Psoas muscle (tissue), 8 donors: ENCODE measurements at places on chromosomes 13 and 19. TPM values are rescaled to one million over a fixed set of nuclear protein-coding genes. Genes with fewer than 3 reads are reported as not detected.

DNA sequence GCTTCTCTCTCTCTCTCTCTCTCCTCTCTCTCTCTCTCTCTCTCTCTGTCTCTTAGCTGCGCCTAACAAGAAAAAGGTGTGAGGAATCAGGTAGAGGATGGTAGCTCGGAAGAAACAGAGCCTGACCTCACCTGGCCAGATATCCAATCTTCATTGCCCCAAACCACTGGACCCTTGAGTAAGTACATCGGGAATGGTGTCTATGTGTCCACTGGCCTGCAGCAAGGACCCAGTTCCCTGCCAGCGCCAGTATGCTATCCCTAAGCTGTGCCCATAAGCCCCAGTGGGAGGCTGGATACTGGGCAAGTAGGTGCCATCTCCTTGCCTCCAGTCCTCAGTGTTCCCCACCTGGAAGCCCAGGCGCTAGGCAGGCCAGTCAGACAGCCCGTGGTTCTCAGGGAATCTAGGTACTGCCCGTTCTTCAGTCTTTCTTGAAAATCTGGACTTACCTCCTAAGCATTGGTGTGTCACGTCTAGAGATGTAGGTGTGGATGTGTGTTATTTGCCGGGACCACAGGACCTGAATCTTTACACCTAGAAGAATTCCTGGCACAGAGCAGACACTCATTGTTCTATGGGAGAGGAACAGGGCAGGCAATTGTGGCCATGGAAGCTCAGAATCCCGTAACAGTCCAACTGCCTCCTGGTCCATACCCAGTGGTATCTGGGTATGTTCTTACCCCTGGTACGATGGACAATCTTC lies 7.3 kb downstream of the URAD start:
- no peak for DNase-seq

DNA sequence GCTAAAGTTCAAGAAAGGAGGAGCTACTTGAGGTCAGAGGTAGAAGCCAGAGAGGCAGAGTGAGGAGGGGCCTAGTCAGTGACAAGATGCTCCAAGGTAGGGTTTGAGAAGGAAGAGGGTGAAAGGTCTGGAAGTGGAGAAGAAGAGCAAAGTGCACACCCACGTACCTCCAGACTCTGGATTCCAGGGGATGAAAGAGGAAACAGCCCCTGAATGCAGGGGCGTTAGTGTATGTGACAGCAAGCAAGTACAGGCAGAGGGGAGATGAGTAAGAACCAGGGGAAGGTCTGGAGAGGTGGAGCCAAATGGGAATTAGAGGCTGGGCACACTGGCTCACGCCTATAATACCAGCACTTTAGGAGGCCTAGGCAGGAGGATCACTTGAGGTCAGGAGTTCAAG lies 8.7 kb downstream of the RPS28 start:
- DNase-seq: peak; percentile 8

GRCh38 chr19:57813919-57814504 lies 701 bp downstream of the ZNF552 start:
- no peak for DNase-seq

The PROZ gene
- total RNA-seq: not detected

The SYNGR4 gene
- not detected for total RNA-seq

- DNase-seq: no peak
Measured at GRCh38 chr13:64029343-64030093, 2613.9 kb upstream of the PCDH20 start.

The BEST2 gene
- not detected for total RNA-seq

GRCh38 chr13:107118506-107118905 lies 550.6 kb upstream of the ARGLU1 start:
- no peak for DNase-seq
